Naive thymus-derived CD8-positive, alpha-beta T cell (primary cell): ENCODE measurements at places on chromosomes 6 and 20. TPM values are rescaled to one million over a fixed set of nuclear protein-coding genes. Genes with fewer than 3 reads are reported as not detected.

- DNase-seq: no peak
These were observed 172.8 kb downstream of the BACH2 start for GRCh38 chr6:90123831-90124230.

GPR6 gene
- not detected for polyA plus RNA-seq

MDN1 gene
- polyA plus RNA-seq: 3.4 TPM

GRCh38 chr20:6769903-6770785 lies 2.7 kb downstream of the BMP2 start:
- no peak for DNase-seq

VWA7 gene
- polyA plus RNA-seq: not detected
